Uterus (tissue), 4 donors: ENCODE measurements at places on chromosomes 5 and 9.

- DNase-seq: peak; percentile 14
- H3K4me3 ChIP-seq: peak overlapping the region; percentile 51
- no peaks in the 10 kb centered on the region for H3K4me1 ChIP-seq
- H3K27me3 ChIP-seq: no peaks in the 10 kb centered on the region
Observed at GRCh38 chr5:129904667-129905472, 605 bp downstream of the CHSY3 start.

DNA sequence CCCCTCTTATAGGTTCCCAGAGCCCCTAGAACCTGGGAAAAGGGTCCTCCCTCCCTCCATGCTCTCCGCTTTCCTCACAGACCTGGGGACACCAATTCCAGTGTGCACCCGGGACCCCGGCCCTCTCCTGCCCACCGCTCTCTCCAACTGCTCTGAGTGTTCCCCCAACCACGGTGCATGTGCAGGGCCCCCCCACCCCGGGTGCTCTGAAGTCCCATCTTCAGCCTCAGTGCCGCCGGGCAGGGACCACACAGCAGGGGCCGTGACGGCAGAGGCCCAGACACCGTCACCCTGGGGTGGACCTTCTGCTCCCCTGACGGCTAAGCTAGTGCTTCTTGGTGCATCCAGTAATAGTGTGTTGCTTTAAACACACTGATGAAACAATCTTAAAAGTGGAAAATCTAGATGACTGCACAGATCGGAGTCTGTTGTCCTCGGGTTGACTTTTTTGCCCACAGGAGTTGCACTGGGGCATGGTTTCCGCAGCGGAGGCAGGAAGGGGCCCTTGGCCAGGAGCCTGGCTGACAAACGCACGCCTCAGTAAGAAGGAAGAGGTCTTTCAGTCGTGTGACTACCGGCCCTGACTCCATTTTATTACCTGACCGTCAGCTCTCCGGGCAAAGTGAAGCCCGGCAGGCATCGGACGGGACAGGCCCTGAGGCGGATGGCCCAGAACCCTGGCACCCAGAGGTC is 36.2 kb upstream of the SLC6A3 start:
- H3K4me1 ChIP-seq: no peaks in the 10 kb centered on the region
- DNase-seq: no peak
- H3K36me3 ChIP-seq: no peaks in the 10 kb centered on the region
- no peak overlapping the region for H3K27ac ChIP-seq

- H3K36me3 ChIP-seq: no peaks in the 10 kb centered on the region
- no peaks in the 10 kb centered on the region for H3K27me3 ChIP-seq
Observed at GRCh38 chr5:13625616-13626198, 318.8 kb downstream of the DNAH5 start.

DNA sequence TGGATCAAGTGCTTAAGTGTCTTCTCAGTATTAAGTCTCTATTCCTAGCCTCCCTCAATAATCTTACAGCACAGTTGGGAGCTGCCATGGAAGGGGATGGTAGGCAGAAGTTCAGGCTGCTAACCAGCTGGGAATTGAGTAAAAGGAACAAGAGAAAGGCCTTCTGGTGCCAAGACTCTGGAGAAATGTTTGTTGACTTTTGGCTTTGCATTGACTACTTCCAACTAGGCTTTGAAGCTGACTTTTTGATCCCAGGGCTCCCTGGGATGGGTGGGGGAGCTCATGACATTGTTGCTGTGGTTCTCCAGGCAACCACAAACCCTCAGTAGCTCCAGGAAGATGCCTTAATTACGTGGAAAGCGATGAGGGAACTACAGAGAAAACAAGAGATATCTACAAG is 85.2 kb upstream of the HTR4 start:
- no peak overlapping the region for H3K4me3 ChIP-seq
- no peaks in the 10 kb centered on the region for H3K4me1 ChIP-seq
- H3K36me3 ChIP-seq: no peaks in the 10 kb centered on the region

- H3K27ac ChIP-seq: no peak overlapping the region
- H3K4me3 ChIP-seq: no peak overlapping the region
- no peaks in the 10 kb centered on the region for H3K4me1 ChIP-seq
- no peaks in the 10 kb centered on the region for H3K36me3 ChIP-seq
Observed at GRCh38 chr9:124216474-124217176, 41.1 kb upstream of the NEK6 start.

DNA sequence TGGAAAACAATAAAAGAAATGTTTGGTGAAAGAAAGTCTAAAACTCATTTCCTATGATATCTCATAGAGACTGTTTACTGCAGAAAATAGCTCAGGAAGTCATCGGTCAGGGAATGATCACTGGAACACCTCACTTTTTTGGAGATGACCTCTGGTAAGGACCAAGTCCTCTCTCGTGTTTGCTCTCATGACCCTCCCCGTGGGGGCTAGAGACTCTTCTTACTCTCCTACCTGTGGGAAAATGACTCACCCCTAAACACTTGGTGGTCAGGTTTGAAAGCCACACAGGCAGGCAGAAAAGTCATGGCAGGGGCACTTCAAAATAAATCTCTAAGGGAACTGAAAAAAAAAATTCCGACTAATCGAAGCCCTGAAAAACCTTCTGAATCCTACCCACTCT is 48.2 kb downstream of the FAM240B start:
- no peak overlapping the region for H3K4me3 ChIP-seq
- H3K27ac ChIP-seq: no peak overlapping the region
- H3K4me1 ChIP-seq: no peaks in the 10 kb centered on the region
- no peaks in the 10 kb centered on the region for H3K36me3 ChIP-seq
- no peaks in the 10 kb centered on the region for H3K27me3 ChIP-seq

DNA sequence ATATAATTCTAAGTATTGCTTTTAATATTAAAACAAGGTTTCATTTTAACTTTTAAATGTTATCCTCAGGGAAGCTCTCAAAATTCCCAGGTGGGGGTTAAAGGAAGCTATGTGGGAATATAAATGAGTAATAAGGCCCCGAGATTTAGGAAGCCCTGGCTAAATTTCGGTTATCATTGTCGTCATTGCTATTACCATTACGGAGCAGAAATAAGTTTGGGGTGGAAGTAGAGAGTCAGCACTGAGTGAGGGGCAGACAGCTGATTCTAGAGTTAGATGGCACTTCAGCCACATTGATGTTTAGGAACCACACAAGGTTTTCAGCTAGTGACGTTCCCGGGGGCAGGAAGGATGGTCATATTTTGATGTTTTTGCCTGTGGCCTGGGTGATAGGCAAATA is 74.9 kb downstream of the NREP start:
- no peaks in the 10 kb centered on the region for H3K4me1 ChIP-seq
- peak overlapping the region; percentile 0 for H3K4me3 ChIP-seq
